Kasumi-1 (cell line): ENCODE measurements at places on chromosomes 5 and 9.

GRCh38 chr5:93461756-93462155, 119.3 kb downstream of the NR2F1-AS1 start:
- DNase-seq = no peak

GRCh38 chr9:32384364-32385151, at the start of gene ACO1:
Gene ACO1 (plus strand): TSS chr9:32384643. CDS start chr9:32405507, 20,864 bp downstream.
- DNase-seq = peak; percentile 72

DNA sequence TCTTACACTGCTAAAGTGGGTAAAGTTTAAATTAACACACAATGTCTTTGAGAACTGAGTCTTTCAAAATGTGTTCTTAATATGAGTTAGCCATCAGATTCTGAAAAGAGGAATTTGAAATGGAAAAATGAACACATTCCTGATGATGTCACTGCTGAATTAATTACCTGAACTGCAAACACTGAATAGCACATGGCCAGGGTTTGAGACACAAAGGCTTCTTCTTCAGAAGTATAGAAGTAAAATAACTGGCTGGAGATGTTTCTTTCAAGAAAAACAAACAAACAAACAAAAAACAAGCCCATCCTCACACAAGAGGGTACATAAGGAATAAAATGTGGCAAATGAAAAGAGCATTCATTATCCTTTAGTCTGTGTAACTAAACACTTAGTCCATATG, 7.1 kb downstream of the GLIS3 start:
- DNase-seq = no peak

DNA sequence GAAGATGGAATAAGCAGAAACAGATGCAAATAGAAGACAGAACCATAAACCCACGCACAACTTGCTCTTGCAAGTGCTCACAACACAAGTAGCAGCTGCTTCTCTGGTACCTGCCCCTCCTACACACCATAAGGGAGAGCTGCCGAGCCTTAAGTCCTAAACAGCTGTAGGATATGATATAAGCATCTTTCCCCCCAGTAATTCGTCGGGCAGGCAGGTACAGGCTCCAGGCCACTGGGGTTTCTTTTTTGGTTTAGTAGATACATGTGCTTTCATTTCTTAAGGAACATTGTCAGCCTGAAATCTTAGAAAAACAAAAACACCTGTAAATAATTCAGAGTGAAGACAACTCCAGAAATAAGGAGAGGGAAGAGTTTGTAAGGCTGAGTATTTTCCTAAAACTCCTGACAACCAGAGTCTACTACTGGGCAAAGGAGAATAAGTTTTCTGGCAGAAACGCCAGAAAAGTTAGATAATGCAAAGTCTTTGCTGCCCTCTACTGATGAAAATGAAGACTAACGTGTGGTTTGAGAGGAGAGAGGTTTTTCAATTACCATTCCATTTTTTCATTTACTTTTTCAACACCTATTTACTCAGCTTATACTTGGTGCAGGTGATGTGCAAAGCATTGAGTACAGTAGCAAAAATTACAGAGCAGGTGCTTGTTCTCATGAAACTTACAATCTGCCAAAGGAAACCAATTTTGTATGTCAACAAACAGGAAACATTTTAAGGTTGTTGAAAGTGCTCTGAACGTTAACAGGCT, 20.1 kb upstream of the TCERG1 start:
- peak; percentile 89 for DNase-seq

- DNase-seq = no peak
These were observed 26.0 kb upstream of the GNE start for GRCh38 chr9:36284226-36284625.

DNA sequence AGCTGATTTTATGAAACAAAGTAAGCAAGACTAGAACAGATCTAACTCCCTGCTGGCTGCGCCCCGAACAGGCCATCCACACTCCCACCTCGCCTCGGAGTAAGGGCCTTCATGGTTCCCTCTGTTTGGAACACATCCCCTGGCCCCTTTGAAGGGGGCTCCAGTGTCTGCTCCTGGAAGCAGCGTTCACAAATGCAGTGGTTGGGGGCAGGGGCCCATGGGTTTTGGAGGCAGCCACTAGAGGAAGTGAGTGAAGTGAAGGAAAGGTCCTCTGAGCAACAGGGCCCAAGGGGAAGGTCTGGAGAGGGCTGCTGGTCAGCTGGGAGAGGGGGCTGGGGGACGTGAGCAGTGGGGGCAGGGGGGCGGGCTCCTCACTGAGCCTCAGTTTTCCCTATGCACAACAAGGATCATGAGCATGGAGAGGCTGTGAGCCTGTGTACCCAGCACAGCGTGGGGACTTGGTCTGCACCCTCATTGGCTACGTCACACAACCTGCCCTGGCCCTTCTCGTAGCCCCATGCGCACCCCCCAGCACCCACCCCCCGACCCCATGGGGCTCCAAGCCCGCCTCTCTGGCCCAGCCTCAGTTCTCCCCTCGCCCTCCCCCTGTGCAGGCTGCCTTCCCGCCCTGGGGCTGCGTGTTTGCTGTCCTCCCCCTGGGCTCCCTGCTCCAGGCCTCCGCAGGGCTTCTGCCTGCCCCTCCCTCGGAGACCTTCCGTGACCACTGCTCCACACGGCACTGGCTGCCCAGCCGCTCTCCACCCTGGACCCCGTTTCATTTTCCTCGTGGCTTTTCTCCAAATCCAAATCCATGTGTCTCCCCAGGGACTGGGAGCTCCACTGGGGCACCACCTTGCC, 39.5 kb downstream of the RASGEF1C start:
- no peak for DNase-seq

DNA sequence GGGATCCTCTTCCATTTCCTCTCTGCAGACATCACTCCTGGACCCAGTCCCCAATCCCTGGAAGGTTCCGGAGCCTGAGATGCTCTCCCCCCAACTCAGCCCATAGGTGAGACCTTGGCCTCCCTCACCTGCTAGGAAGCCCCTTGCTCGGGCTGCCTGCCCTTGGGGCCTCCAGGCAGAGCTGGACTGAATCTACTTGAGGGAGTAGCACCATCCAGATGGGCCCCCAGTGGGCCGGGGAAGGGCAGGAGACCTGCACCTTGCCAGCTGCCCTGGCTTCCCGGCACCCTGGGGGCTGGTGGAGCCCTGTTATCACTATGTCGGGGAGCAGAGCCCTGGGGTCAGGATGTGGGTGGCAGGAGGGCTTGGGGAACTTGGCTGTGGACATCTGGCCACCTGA, 26.9 kb upstream of the TMEM250 start:
- no peak for DNase-seq

- DNase-seq = no peak
These were observed 15.6 kb upstream of the CARD19 start for GRCh38 chr9:93080406-93080805.

- DNase-seq = no peak
These were observed 44.9 kb downstream of the SLC6A3 start for GRCh38 chr5:1400211-1400855.

DNA sequence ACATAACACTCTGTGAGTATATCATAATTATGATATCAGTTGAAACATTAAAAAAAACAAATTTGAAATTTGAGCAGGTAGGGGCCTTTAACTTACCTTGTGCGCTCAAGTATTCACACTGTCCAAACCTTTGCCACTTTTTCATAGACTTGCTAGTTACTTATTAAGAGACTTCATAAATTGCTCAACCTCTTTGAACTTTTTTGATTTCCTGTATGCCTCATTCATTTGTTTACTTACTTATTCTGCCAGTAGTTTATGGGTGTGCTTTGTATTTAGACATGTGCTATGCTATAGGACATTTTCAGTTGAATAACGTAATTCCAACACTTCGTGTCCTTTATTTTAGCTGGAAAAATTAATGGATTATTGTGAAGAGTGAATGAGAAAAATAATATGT, 204.8 kb downstream of the HCN1 start:
- DNase-seq = no peak

DNA sequence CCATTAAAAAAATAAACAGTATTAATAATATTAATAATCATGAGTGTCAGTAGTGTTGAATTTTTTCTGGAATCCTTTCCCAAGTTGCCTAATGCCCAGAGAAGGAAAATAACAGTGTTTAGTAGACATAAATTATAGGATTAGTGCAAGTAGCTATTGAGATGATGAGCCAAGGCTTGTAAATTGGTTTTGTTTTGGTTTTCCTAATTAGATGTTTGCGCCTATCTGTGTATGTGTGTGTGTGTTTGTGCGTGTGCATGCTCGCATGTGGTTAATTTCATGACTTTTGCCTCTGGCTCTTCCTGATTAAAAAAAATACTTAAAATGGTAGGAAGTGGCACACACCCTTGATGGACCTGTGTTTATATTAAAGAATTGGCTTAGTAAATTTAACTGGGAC, 55.4 kb downstream of the FXN start:
- no peak for DNase-seq

DNA sequence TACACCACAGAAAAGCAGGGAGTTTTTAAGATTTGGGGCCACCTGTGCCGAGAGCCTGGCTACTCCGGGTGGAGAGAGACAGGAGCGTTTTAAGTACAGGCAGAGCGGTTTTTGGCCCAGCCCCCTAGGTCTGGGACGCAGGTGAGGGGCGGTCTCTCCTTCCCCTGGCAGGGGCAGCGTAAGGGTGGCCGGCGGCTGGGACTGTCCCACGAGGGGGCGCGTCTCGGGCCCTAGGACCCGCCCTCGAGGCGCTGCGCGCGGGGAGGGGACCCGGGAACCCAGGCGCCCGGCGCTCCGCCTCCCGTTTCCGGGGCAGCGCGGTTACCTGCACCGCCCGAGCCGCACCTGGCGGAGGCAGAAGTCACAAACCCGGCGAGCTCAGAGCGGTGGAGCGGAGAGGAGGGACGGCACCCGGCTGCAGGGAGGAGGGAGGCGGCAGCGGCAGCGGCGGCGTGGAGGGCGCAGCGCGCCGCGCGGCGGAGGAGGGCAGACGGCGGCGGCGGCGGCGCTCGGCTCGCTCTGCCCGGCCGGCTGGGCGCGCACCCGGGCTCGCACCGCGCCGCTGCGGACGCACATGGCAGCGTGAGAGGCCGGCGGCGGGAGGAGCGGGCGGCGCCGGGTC, at the start of gene WWC1:
Gene WWC1 (plus strand): TSS at position 304 of the 622 bp plus-strand sequence. CDS start 508 bp downstream, outside the sequence.
- DNase-seq = peak; percentile 75

DNA sequence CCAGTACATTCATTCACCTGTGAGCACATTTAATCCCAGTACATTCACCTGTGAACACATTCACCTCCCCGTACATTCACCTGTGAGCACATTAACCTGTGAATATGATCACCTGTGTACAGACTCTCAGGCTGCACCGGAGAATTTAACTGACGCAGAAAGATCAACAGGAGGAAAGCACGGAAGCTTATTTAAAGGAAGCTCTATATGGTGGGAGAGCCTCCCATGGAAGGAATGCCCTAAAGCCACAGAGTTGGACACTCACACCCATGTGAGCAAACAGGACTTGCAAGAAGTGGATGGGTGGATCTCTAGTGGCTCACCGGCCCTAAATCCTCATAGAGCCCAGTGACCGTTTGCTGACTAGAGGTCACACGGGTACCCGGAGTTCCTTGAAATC, 38.2 kb downstream of the TRIP13 start:
- DNase-seq = no peak

GRCh38 chr5:96868603-96869371, 7.5 kb upstream of the ERAP2 start:
- peak; percentile 80 for DNase-seq

GRCh38 chr9:131610231-131610761, 65.0 kb downstream of the PRRT1B start:
- DNase-seq = peak; percentile 21

DNA sequence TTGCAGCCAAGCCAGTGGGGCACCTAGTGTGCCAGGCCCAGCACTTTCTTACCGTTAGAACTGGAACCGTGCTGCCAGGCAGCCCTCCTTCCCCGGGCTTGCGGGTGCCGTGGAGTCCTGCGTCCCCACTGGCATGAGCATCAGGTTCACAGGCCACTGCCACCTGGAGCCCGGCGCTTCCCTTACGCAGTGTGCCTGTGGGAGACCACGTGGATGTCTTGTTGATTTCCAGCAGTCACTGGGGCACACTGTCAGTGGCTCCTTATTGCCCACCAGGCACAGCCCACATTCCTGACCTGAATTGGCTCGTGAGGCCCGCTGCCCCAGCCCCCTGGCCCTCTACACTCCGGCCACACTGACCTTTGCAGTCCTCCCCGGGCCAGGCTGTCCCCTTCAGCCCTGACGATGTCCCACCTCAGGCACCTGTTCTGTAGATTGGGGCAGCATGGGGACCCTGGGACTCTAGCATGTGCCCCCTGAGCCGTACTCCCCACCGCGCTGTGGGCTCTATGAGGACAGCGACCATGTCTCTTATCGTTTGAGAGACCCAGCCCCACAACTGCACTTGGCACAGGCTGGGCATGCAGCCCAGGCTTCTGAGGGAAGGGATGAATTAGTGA, 10.4 kb upstream of the CEL start:
- no peak for DNase-seq

DNA sequence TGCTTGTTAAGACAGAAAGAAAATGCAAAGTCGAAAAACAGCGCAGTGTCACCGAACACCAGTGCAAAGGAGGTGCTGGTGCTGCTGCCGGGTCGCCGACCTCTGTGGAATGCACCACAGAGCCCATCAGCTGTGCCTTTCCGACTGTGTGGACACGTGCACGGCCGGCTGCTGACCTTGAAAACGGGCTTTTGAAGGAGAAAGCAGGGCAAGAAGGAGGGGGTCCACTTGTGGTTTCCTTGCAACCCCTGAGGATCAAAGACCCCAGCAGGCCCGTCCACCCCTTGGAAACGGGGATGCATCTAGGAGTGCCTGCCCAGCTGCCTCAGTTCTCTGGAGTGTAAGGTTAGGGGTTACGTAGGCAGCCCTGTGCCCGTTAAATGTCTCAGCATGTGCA, 6.2 kb upstream of the OLFM1 start:
- DNase-seq = no peak
